ENCODE measurements at places on chromosomes 1 and 21.

- peak; percentile 42 for DNase-seq
These were observed 43.6 kb downstream of the ARID1A start for GRCh38 chr1:26739329-26739914.

DNA sequence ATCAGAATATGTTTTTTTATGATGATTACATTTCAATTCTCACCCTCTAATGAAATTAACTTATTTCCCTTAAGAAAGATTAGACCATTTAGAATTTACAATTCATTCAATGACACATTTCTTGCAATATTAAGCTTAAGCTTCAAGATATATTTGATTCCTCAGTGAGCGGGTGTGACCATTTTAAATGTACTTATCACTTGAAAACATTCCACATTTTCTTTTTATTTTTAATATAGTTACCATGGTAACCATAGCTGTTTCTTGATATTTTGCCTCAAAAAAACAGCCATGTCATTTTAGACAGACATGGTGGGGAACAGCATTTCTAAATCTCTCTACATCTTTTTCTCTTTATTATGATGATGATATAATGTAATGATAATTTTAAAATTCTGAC lies 1029.0 kb upstream of the B3GALT2 start:
- DNase-seq, result no peak

- no peak for DNase-seq
These were observed 30.3 kb upstream of the TACSTD2 start for GRCh38 chr1:58607391-58607790.

GRCh38 chr1:61051719-61052394 lies 30.5 kb upstream of the NFIA start:
- DNase-seq, result no peak

GRCh38 chr1:41454406-41454805 lies 30.1 kb downstream of the EDN2 start:
- no peak for DNase-seq

DNA sequence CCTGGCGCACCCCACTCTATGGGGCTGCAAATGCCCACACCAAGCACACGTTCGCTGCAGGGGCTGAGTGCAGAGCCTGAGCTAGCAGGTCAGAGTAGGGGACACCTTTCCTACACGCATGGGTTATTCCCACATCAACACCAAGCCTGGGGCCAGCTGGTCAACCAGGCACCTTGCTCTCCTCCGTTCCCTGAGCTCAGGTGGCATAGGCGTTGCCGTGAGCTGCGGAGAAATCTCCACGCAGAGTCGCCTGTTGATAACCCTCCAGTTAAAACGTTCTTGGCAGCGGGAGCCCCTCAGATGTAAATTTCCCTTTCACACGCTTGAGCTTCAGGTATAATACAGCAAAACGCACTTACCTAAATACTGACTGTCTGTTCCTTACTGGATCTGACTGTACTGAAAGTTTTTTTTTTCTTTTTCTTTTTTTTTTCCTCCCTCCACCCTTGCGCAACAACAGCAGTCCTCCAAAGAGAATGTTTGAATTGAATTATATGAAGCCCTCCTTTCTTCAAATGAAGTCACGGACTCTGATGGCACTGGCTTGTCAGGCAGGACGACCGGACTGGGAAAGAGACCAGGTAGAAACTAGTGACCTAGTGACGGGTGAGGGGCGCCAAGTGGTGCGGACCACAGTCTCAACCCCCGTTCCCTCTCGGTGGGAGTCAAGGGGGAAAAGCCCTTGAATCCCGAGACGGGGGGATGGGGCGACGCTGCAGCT lies 2.1 kb downstream of the BRINP3 start:
- DNase-seq, result no peak

GRCh38 chr21:31514598-31514997 lies 144.9 kb upstream of the SOD1 start:
- DNase-seq, result no peak

GRCh38 chr1:43868741-43869067 lies 64.9 kb upstream of the ARTN start:
- no peak for DNase-seq

GRCh38 chr1:156112276-156113137 lies 2.0 kb upstream of the LMNA start:
- no peak for DNase-seq

GRCh38 chr1:172484252-172484651 lies 40.4 kb upstream of the PIGC start:
- DNase-seq, result no peak

- DNase-seq, result peak; percentile 79
These were observed 27.0 kb upstream of the PRSS38 start for GRCh38 chr1:227788271-227789083.

DNA sequence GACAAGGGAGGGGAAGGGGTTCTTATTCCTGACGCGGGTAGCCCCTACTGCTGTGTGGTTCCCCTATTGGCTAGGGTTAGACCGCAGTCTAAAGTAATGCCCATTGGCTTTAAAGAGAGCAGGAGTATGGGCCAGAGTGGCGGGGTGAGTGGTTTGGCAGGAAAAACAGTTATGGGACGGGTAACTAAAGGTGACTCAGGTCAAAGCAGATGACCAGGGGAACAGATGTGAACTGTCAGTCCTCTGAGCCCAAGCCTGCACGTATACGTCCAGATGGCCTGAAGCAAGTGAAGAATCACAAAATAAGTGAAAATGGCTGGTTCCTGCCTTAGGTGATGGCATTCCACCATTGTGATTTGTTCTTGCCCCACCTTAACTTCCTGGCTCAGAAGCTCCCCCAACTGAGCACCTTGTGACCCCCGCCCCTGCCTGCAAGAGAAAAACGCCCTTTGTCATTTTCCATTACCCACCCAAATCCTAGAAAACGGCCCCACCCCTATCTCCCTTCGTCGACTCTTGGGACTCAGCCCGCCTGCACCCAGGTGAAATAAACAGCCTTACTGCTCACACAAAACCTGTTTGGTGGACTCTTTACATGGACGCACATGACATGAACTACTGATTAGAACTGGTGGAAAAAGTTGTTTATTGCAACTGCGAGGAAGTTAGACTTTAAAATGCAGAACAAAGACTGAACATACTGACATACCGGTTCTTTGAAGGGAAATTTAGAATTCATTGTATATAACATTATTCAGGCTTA lies 758 bp upstream of the ATAD3B start:
- peak; percentile 44 for DNase-seq

DNA sequence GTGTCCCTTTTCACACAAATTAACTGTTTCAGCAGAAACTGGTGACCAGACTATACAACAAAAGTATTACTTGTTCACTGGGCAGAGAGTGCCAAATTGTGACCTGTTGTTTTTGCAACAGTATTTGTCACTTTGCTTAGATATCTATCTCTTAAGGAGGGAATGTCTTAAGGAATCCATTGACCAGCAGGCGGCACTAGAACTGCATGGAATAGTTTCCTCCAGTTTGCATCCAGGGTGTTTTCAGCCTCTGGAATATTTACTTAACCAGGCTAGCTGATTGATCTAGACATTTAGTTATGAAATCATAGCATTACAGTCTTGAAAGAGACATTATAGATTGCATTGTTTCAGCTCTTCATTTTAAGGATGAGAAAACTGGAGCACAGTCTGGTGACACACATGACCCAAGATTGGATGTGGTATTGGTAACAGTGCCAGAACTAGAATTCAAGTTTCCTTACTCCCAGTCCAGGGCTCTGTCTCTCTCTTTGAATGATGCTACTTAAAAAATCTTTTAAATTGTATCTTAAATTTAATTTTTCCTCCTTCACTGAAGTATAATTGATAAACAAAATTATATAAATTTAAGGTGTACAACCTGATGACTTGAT lies 16.9 kb downstream of the RPTN start:
- DNase-seq, result peak; percentile 37

GRCh38 chr1:24972221-24972914 lies 42.3 kb upstream of the RUNX3 start:
- no peak for DNase-seq

- DNase-seq, result no peak
These were observed 11.5 kb upstream of the CXADR start for GRCh38 chr21:17501107-17502006.

- no peak for DNase-seq
These were observed 19.5 kb downstream of the SLC1A7 start for GRCh38 chr1:53122961-53123413.

- no peak for DNase-seq
These were observed 257.6 kb downstream of the TTLL7 start for GRCh38 chr1:83741348-83741747.

DNA sequence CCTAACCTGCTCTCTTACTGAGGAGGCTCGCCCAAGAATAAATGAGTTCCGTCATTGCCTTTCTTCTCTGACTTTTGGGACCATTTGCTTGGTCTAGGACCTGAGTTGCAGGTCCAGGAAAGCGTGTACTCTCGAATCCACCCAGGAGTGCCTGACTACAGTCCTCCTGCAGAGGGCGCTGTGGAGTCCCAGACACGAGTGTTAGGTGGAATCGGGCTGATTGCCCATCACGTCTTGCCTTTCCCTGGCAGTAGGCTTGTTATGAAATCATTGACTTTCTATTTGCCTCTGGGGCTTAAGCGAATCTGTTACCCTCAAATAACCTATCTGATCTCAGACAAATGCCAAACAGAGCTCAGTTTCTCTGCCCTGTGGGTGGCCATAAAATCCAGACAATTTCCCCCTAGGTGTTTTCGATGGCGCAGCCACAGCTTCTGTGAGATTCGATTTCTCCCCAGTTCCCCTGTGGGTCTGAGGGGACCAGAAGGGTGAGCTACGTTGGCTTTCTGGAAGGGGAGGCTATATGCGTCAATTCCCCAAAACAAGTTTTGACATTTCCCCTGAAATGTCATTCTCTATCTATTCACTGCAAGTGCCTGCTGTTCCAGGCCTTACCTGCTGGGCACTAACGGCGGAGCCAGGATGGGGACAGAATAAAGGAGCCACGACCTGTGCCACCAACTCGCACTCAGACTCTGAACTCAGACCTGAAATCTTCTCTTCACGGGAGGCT lies at the start of gene IL20:
IL20 (plus strand) TSS at position 685 of the 733 bp plus-strand sequence. CDS start 230 bp downstream, outside the sequence.
- DNase-seq, result peak; percentile 97

GRCh38 chr1:84450910-84451309 lies 28.2 kb upstream of the RPF1 start:
- DNase-seq, result no peak

GRCh38 chr21:36917471-36918158 lies 48.9 kb downstream of the HLCS start:
- DNase-seq, result no peak

GRCh38 chr1:60697204-60697994 lies 385.0 kb upstream of the NFIA start:
- DNase-seq, result no peak

DNA sequence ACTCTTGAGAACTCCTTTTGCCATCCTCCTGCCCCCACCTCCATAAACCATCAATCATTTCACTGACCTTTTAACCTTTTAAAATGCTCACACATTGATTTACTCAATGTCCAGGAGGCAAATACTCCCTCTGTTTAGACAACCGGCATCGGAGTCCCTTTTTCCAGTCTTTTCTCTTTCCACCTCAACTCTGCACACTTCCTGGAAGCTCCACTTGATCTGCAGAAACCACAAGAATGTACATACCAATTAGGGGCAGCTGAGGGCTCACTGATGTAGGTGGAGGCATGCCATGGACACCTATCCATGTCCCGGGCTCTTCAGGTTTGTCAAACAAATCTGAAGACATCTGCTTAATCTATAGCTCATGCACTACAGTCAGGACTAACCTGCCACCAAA lies 5.3 kb upstream of the AMIGO1 start:
- no peak for DNase-seq

DNA sequence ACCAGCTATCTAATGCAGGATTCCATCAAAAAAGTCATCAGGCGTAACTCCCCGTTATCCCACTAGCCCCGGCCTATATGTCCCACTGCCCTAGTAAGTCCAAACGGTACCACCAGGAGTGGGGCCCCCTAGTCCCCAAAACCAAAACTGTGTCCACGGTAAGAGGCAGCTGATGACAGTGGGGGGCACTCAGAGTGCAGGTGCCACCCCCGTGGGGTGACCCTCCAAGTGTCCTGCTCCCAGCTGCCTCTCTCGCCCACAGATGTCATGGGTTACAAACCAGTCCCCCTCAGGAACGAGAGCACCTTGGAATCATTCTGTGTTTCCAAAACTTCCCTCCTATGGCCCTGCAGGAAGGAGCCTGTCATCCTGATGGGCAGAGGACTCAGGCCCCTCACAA lies 10.9 kb upstream of the AURKAIP1 start:
- no peak for DNase-seq

GRCh38 chr1:208880433-208881100 lies 636.4 kb upstream of the PLXNA2 start:
- no peak for DNase-seq

DNA sequence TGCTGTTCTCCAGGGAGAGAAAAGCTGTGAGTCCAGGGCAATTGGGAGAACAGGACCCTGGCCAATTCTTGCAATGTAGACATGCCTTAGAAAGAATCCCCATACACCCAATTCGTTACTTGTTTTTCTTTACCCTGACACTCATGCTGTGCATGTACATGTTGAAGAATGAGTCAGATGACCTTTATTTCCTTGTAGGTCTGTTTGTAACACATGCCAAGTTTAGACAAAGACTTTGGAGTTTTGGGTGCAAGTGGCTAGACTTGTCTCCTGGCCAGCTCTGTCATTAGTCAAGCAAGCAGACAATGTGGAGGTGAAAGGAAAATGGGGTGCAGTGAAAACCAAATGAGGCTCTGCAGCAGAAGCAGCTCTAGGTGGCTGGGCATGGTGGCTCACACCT lies 38.1 kb downstream of the GNPAT start:
- no peak for DNase-seq

DNA sequence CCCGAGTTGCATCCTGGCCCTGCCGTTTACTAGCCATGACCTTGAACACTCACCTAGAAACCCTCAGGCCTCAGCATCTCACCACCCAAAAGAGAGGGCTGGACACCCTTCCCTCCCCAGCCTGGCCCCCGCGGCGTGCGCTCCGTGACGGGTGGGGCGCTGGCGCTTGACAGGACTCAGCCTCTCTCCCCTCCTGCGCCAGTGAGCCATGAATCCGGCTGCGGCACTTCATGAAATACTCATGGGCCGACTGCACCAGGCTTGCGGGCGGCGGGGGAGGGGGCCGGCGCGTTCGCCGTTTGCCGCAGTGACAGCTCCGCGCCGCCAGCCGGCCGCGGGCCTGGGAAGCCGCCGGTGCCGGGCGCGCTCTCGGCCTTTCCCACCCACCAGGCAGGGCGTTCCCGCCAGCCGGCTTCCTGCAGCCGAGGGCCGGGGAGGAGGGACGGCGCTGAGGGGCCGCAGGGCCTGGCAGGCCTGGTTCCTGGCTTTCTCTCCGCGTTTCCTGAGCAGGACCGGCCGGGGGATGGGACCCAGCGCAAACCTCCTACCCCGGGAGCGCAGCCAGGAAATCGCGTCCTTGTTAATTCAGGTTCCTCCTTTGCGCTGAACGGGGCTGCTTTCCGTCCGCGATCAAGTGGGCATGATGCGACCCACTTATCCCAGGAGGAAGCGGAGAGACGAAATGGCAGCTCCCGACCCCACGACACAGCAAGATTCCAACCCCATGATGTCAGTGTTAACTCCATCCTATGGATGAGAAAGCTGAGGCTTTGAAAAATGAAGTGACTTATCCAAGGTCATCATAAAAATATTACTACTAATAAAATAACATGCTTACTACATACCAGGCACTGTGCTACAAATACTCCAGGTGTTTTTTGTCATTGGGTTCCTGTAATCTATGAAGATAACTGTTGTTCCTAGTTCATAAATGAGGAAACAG lies 9.1 kb upstream of the LUZP1 start:
- DNase-seq, result peak; percentile 61

GRCh38 chr21:20603236-20603635 lies 395.0 kb upstream of the NCAM2 start:
- no peak for DNase-seq

GRCh38 chr1:29123053-29123886 lies 433 bp downstream of the TMEM200B start:
- peak; percentile 49 for DNase-seq
